ENCODE measurements at places on chromosomes 12 and 14. TPM values are rescaled to one million over a fixed set of nuclear protein-coding genes. Genes with fewer than 3 reads are reported as not detected.

KRT78 gene
- 1.6 TPM for total RNA-seq

GRCh38 chr14:99566390-99567354, 37.3 kb downstream of the CCDC85C start:
- ATAC-seq, result no peak

GRCh38 chr14:34971381-34971780, 11.4 kb upstream of the SRP54 start:
- no peak for ATAC-seq

DNA sequence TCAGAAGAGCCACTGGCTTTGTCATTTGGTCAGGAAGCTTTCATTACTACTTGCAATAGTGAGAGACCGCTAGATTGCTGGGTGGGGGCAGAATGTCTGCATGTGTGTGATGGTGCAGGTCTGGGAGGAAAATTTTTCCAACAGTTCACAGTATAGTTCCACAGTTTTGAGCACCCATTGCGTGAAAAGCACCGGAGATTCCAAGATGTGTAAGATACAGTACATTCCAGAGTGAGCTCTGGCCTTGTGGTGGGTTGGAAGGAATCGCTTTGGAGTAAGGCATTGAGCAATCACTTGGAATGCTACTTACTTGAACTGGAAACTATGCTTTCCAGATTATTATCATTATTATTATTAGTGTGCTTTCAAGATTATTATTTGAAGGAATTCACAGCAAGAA, 47.6 kb upstream of the FRMD6 start:
- ATAC-seq, result no peak

- no peak for ATAC-seq
These were observed 11.7 kb downstream of the ELK3 start for GRCh38 chr12:96205908-96206307.

DNA sequence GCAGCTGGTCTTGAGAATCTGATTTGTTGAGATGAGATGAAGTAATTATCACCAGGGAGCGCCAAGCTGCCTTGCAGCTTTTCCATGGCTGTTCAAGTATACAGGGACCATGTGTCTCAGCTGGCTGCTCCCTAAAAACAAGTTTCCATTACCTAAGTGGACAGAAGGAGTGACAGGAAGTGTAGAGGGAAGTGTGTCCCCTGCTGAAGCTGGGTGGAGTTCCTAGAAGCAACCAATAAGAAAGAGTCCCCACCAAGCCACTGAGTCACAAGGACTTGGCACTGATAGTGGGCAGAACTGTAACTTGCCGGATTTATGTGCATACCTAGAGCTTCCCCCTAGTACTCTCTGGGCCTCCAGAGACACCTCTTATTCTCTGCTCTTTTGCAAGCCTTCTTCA, 1.5 kb upstream of the GPX2 start:
- no peak for ATAC-seq

BRAP gene
- 26.5 TPM for total RNA-seq

DNA sequence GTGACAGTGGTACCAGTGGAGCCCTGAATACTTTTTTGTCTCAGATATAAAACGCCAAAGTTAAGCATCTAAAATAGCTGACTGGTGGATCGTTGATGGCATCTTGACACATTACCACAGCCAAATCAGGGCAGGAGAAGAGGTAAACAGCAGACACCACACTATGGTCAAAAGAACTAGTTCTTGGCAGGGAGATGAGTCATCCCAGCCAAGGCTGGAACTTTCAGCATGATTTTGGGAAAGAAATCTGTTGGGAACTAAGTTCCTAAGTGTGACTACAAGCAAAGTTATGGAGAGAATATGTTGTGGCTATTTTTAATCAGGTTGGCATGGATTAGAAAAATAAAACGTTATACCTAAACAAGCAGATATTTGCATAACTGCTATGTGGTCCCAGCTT, 36.9 kb downstream of the LGR5 start:
- ATAC-seq, result peak; percentile 24

DNA sequence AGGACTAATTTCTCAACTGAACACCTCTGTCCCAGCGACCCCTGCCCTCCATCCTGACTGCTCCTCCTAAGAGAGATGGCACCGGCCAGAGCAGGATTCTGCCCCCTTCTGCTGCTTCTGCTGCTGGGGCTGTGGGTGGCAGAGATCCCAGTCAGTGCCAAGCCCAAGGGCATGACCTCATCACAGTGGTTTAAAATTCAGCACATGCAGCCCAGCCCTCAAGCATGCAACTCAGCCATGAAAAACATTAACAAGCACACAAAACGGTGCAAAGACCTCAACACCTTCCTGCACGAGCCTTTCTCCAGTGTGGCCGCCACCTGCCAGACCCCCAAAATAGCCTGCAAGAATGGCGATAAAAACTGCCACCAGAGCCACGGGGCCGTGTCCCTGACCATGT, 756 bp downstream of the RNASE7 start:
- ATAC-seq, result no peak

- ATAC-seq, result no peak
These were observed 80.4 kb downstream of the PTCSC3 start for GRCh38 chr14:36096090-36096489.

GRCh38 chr14:38080696-38081095, 127.0 kb upstream of the SSTR1 start:
- no peak for ATAC-seq

PTPRR gene
- 0.67 TPM for total RNA-seq
